Fibroblast of skin of left biceps (primary cell): ENCODE measurements at places on chromosomes 6 and 20.

- DNase-seq: no peak
Observed at GRCh38 chr6:170449835-170450753, 103.0 kb downstream of the PSMB1 start.

- peak; percentile 91 for DNase-seq
Observed at GRCh38 chr6:958488-958887, 265.5 kb upstream of the EXOC2 start.

- DNase-seq: no peak
Observed at GRCh38 chr20:41049451-41049850, 20.8 kb downstream of the TOP1 start.

DNA sequence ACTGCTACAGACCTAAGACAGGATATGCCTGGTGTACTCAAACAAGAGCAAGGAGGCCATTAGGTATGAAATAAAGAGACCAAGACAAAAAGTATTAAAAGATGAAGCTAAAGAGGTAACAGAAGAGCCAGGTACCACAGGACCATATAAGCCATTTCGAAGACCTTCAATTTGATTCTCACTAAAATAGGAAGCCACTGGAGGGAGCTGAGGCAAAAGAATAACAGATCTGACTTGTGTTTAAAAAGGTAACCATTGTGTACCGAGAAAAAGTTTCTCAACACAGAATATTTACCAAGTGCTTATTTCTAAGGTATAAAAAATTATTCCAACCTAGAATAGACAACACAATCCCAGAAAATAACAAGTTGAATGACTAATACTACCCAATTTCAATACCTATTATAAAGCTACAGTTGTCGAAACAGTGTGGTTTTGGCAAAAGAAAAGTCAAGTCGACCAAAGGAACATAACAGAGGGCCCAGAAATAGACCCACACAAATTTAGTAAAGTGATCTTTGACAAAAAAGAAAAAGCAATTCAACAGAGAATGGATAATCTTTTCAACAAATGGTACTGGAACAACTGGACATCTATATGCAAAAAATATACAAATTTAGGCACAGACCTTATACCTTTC is 125.3 kb upstream of the DST start:
- DNase-seq: no peak

GRCh38 chr6:40280231-40280630 is 306.9 kb downstream of the LRFN2 start:
- no peak for DNase-seq

GRCh38 chr6:56527934-56528333 is 114.8 kb downstream of the DST start:
- DNase-seq: no peak

DNA sequence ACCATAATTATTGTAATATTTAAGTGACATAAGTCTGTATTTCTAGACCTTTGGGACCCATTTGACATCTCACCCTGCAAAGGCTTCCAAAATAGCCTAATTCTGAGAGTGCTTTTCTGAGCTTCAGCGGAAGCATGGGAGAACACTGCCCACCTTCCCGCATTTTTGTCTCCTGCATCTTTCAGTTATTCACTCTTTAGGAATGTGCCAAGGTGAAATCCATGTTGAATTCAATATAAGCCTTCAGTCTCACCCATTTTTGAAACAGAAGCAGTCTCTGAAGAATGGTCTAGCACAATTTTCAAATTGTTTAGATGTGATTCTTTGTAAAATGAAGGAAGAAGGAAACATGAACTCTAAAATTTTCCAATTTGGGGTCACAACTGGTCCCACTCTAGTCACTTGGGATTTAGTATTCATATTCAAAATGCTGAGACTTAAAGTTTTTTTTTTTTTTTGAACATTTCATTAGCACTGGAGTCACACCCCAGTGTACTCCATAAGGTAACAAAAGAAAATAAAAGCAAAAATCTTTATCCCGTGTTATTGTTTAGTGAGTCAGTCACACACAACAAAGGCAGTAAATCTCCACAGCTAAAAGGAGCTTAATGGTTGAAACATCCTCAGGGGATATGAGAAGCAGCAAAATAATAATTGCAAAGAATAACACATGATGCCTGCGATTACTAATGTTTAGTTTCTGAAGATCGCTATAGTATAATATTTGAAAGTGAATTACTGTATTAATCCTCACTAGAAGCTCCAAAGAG is 479.9 kb upstream of the BTBD3 start:
- DNase-seq: no peak

DNA sequence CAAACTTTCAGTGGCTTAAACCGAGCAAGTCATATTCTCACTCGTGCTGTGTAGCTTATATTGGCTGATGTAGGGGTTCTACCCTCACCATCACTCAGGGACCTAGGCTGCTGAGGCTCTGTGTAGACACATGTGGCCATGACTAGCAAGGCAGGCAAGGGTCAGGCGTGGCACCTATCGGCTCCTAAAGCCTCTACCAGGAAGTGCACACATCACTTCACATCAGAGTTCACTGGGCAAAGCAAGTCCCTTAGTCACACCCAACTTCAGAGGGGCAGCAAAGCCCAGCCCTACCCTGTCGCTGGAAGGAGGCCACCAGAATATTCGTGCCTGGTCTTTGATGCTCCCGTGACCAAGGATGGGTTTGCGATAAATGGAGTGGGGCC is 42.9 kb downstream of the PPP1R14C start:
- DNase-seq: no peak

DNA sequence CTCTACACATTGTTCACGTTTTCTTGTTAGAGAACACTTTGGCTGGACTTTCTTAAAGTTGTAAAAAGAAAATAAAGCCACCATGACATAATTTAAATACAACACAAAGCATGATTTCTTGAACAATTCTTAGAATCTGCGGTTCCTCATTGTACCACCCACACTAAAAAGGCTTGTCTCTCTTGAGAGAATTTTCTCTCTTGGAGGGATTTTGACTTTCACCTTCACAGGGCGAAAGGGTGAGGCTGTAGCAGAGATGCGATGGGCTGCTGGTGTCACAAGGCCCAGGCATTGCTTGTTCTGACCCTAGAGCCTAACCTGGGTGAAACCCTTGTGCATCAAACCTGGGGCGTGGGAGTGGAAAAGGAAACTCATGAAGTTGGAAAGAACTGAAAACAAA is 122.7 kb upstream of the RIPOR2 start:
- DNase-seq: no peak

DNA sequence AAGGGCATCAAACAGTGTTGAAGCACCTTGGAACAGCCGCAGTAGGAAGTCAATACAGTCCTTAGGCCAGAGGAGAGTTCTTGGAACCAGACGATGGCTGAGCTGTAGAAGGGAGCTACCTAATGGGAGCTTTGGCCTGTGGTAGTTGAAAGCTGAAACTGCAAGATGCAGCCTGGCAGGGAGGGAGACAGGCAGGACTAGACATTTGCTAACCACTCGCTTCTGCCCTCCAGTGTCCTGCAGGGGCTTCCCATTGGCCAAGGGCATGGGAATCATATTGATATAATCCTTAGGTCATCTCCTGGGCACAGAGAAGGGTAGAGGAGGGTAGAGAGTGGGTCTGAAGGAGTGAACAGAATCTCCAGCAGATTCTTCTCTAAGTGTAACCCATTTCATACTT is 60.4 kb downstream of the TPD52L1 start:
- DNase-seq: no peak

GRCh38 chr6:14776307-14776706 is 469.6 kb upstream of the JARID2 start:
- no peak for DNase-seq

DNA sequence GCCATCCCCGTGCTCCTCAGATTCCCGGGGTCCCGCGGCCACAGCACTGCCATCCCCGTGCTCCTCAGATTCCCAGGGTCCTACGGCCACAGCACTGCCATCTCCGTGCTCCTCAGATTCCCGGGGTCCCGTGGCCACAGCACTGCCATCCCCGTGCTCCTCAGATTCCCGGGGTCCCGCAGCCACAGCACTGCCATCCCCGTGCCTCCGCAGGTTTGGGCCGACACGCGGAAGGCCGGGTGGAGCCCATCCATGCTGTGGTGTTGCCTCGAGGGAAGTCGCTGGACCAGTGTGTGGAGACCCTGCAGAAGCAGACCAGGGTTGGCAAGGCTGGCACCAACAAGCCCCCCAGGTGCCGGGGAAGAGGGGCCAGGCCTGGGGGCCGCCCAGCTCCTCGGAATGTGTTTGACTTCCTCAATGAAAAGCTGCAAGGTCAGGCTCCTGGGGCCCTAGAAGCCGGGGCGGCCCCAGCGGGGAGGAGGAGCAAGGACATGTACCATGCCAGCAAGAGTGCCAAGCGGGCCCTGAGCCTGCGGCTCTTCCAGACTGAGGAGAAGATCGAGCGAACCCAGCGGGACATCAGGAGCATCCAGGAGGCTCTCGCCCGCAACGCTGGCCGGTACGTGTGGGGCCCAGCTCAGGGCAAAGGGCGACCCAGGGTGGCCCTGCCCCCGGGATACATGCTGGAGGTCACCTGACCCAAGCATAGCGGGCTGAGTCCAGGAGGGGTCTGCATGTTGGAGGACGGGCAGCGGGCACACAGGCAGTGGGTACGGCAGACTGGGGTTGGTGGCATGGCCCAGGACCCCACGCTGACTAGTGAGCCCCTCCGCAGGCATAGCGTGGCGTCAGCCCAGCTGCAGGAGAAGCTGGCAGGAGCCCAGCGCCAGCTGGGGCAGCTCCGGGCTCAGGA is 1.3 kb upstream of the LIME1 start:
- DNase-seq: no peak

DNA sequence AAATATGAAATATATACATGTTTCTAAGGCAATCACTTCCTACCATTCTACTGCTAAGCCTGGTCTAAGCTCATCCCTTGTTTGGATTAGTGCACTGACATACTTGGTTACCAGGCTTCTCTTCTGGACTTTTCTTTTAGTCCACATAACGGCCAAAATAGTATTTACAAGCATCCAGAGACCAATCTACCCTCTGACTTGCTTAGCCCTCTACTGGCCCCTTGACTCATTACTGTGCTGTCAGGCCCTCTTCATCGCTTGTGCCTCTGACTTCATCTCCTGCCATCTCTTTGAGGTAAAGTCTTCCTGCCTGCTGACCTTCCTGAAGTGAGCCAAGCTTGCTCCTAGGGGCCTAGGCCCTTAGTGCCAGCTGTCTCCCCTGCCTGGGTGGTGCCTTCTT is 35.1 kb downstream of the TULP4 start:
- DNase-seq: no peak

GRCh38 chr6:156638581-156638980 is 138.6 kb upstream of the ARID1B start:
- DNase-seq: no peak

DNA sequence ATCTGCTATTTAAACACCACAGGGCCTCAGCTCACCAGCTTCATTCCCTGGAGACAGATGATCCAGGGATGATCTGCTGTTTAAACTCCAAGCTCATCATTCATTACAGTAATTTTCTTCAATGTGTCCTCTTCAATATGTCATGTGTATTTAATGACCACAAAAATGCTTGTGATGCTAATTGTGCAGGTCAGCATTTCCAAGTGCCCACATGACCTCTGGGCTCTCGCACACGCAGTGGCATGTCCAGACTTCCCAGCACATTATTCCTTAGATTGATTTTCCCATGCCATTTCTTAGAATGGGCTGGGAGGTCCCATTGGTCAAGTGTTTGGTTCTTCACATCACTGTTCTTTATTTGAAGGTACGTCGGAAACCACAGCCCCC is 434.4 kb downstream of the HAO1 start:
- no peak for DNase-seq

DNA sequence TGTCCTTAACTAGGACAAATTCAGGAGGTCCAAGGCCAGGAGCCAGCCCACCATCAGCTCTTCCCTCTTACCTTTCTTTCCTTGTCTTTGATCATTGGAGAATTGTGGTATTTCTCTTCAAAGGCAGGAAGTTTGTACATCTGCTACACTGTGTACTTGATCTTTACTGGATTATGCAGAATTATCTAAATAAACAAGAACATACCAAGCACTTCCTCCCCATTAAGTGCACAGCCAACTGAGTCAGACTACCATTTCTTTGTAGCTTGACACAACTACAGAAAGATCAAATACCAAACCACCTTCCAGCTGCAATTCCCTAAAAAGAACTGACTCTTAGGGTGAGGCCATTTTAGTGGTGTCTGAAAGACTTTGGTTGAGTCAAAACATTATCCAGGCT is 195.1 kb downstream of the HDGFL1 start:
- no peak for DNase-seq

GRCh38 chr20:45370571-45371160 is 7.5 kb downstream of the TP53TG5 start:
- no peak for DNase-seq

- no peak for DNase-seq
Observed at GRCh38 chr20:63940071-63940471, 16.1 kb downstream of the UCKL1 start.

GRCh38 chr6:52000064-52000463 is 87.3 kb downstream of the PKHD1 start:
- DNase-seq: no peak

GRCh38 chr20:25049261-25050060 is 8.5 kb downstream of the ACSS1 start:
- no peak for DNase-seq

- no peak for DNase-seq
Observed at GRCh38 chr6:20414711-20415110, 13.0 kb downstream of the E2F3 start.

- DNase-seq: no peak
Observed at GRCh38 chr6:33914645-33915044, 110.8 kb upstream of the MLN start.

DNA sequence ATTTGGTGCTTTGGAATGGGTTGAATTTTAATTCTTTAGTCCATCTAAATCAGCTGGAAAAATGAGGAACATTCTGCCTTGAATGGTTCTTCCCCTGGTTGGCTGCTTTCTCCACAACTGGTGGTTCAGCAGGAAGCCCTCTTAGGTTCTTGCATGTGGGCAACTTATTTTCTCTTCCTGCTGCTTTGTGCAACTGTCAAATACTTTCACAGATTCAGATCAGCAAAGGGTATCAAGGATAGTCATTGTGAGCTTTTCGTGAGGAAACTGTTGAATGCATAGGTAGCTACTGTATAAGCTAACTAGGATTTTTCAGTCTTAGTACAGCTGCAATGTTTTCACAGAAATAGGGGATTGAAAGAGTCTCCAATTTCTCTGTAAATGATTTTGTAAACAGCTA is 72.9 kb upstream of the MRAP2 start:
- no peak for DNase-seq
